NCI-H510A (cell line): ENCODE measurements at places on chromosomes 2 and 18.

DNA sequence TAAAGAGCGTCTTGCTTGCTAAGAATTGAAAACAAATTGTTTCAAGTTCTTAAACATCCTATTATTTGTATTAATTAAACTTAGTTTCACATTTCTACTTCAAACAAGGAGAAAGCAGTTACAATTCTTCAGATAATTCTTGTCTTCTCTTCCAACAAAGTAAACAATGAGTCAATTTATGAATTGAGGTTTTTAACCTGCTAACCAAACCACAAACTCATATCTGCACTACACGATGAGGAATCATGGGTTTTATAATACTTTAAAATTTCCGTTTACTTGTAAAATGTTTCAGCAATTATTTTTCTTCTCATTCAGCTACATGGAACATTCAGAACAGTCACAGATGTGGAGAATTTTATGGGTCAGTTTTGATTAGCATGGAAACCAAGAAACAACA, 114.2 kb downstream of the SPIRE1 start:
- no peak for DNase-seq

DNA sequence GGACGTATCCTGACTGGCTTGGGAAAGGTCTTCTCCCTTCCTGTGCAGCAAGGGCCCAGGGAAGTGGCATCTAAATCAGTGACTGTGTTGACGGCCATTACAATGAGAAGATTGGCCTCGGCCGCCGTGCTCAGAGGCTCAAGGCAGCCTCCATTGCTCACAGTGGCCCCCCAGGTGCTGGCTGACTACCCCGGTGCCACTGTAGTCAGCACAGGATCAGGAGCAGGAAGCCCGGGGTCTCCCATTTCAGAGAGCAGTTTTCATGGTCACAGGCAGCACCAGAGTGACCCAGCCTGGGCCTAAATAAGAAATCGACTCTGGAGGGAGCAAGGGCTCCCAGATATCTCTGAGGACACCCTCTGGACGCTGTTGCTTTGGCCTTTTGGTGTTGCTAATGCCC, 219.4 kb upstream of the ARL4C start:
- DNase-seq = no peak

GRCh38 chr2:67828066-67828465, 234.7 kb downstream of the C1D start:
- peak; percentile 49 for DNase-seq

- no peak for DNase-seq
These were observed 28.9 kb downstream of the ADI1 start for GRCh38 chr2:3490191-3491170.

DNA sequence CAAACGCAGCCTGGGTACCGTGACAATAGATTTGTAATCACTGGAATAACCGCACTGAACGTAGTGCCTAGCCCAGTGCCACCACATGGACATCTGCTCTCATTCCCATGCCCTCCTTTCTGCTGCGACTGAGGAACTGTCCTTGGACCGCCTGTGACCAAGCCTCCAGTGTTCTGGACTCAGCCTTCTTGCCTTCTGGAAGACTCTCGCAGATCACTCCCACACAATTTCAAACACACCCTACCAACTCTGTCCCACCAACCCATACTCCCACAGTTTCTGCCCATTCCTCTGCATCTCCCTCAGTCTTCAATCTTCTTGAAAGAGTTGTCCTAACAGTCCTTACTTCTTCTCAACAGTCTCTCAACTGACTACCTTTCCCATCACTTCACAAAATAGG, 2.1 kb downstream of the RNF149 start:
- no peak for DNase-seq

- DNase-seq = no peak
These were observed 541.7 kb upstream of the RAB6C start for GRCh38 chr2:129437725-129438124.

DNA sequence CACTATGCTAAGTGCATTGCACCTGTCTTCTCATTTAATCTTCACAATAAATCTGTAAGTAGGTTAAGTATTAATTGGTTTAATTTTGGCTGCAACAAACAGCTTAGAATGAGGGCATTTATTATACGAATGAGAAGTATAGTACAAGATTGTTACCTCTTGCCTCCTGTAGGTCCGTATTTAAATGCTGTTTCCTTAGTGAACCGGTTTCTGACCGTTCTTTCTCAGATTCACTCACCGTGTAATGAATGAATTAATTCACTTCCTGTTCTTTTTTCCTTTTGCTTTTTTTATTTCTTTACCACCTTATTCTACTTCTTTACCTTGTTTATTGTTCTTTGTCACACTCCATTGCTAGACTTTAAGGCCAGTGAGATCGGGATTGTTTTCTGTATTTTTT, 153.8 kb upstream of the RASGRP3 start:
- DNase-seq = no peak

- DNase-seq = no peak
These were observed 47.0 kb downstream of the RAPGEF4 start for GRCh38 chr2:172782506-172783164.

DNA sequence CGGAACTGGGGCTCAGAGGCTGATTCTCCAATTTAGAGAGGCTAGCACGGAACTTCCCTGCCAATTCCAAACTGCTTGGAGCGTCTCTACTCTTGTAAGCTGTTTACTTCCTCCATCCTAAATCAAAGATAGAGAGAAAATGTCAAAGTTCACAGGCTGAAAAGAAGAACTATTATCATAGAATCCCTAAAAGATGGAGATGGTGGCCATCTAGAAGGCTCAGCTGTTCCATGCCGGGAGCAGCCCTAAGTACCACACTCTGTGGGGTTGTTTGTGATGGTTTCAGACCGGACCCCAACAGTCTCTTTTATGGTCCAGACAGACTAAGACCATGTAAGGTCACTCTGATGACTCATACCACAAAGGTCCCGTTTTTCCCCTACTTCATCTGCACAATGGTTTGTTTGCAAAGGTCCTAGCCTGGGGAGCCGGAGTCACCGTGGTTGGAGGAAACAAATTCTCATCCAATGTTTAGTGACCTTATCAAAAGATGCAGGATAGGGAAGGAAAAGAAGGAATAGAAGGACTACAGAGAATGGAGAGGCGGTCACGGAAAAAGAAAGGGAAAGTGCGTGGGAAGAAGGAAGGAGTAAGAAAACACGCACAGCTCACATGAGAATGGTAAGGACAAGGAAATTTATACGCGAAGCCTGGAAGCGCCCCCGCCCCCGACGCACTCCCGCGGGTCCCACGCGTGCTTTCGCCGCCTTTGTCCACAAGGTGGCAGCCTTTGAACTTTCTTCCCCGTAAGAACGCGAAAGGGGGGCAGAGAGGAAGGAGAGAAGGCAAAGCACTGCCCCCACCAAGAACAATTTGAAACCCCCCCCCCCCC, 453 bp upstream of the ANTXR1 start:
- DNase-seq = peak; percentile 35

DNA sequence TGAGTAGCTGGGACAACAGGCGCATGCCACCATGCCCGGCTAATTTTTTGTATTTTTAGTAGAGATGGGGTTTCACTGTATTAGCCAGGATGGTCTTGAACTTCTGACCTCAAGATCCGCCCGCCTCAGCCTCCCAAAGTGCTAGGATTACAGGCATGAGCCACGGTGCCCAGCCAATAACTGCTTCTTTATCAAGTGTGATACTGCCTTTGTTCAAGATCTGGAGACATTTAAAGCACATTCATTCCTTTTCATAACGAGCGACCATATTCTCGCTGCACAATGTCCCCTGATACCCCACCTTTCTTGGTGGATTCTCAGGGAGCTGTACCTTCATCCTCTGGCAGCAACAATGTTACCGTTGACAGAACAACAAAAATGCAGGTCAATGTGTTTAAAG, 75.4 kb downstream of the PIEZO2 start:
- DNase-seq = no peak

GRCh38 chr2:197266477-197266876, 44.1 kb downstream of the ANKRD44 start:
- DNase-seq = no peak

DNA sequence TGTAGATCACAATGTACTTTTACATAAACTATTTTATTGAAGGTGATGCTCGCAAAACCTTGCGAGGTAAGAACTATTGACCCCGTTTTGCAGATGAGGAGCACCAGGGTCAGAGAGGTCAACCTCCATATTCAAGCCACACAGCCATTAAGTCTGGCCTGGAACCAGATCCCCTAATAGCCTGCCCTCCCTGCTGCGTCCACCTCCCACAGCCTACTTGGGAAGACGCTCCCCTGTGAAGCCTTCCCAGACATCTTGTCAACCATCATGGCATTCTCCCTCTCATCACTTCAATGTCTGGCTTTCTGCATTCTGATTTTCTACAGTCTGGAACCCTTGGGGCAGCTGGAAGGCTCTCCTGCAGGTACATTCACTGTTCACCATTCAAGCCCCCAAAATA, 101.0 kb downstream of the TTC32 start:
- no peak for DNase-seq

- DNase-seq = no peak
These were observed 273.8 kb downstream of the TRIB2 start for GRCh38 chr2:12990523-12990922.

DNA sequence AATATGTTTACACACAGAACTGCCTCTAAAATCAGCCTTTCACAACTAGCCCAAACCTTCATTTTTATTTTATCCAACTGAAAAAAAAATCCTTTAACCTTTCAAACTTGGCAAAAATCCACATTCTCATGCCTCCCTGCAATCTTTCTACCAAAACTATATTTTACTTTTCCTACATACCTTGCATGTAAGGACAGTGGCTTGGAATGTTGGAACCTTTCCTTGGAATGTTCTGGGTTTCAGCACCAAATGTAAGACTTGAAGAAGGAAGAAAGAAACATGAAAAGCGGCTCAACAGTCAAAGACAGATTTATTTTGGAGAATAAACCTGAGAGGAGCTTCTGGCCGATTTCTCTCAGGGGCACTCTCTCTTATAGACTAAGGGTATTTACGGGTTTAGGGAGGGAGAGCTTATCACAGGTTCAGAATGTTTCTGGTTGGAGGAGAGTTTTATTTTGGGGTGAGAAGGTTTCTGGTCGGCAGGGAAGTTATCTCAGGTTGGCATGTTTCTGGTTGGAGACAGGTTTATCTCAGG, 79.7 kb downstream of the RRM2 start:
- no peak for DNase-seq

- DNase-seq = no peak
These were observed 571.9 kb upstream of the CNTNAP5 start for GRCh38 chr2:123453046-123453700.

DNA sequence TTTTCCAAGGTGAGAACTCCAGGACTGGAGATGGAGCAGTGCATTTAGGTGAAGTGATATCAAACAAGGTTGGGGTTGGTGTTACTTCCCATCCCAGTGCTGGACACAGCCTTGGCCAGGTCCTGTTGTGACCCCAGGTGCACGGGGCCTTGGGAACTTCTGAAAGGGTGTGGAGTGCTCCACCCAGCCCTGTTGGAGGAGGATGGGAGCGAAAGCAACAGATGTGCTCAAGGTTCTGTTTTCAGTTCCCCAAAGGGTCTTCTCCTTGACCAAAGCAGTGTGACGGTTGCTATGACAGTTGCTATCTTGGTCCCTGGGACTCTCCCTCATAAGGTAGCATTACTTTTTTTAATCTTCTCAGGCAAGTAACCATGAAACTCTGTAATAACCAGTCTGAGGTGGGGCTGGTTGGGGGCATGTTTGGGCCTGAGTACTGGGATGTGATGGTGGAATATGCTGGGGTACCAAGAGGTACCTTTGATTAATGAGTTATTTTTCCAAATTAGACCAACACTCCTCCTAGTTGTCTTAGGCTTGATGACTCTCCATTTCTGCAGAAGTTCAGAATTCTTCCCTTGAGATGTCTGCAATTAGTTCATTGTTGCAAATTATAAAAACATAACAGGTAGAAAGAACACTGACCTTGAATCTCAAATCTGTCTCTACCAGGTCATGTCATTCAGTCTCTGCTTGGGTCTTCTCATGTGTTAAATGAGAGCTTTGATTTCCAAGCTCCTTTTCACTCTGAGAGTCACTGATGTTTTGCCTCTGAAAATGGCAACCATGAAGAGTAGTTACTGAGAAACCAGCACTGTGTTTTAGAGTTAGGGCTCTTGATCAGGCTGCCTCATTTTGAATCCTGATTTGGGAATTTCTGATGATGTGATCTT, 154.5 kb downstream of the RPIA start:
- no peak for DNase-seq

- DNase-seq = no peak
These were observed 4.4 kb downstream of the C2orf92 start for GRCh38 chr2:97673915-97674283.

DNA sequence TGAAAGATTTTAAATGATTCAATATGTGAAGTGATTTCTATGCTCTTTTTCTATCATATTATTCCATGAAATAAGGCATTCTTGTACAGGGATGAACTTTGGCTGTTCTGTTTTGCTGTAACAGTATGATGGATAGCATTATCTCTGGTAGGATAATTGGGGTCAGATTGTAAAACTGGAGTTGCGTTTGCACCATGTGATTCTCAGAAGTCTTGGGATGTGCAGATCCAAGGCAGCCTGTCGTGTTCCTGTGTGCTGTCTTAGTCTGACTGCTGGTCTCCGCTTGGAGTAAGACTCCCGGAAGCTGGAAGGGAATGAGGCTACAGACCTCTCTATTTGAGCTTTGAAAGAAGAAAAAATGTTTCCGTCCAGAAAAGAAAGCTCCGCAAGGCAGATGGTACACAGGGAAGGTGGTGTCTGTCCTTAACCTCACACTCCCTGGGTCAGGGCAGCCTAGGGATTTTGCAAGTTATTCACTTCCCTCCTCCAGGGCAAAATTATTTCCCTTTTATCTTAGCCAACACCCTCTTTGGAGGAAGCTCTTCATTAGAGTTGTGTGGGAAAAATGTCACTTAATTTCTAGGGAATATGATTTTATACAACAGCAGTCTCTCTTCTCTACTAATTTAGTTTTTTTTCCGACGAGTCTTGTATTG, 250.6 kb downstream of the PTPRM start:
- DNase-seq = no peak

- peak; percentile 31 for DNase-seq
These were observed 166.9 kb downstream of the MSH2 start for GRCh38 chr2:47569658-47570475.

DNA sequence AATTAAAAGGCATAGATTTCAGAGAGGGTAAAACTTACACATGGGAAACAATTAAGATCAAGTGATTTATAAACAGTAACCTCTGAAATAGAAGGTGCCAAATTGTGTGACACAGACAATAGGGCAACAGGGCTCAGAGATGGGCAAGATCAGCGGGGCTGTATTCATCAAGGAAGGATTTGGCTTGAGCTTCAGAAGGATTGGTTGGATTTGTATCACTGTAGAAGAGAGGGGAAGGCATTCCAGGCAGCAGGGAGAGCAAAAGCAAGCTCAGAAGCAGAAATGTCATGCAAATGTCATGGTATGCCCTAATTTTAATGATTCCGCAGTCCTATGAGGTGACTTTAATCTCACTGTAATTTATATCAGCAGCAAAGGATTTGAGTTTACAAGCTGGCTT, 415.0 kb upstream of the NRP2 start:
- no peak for DNase-seq

- DNase-seq = no peak
These were observed 437.6 kb downstream of the DPP10 start for GRCh38 chr2:114880046-114880445.

GRCh38 chr2:187299122-187299906, 148.7 kb downstream of the CALCRL start:
- DNase-seq = no peak

DNA sequence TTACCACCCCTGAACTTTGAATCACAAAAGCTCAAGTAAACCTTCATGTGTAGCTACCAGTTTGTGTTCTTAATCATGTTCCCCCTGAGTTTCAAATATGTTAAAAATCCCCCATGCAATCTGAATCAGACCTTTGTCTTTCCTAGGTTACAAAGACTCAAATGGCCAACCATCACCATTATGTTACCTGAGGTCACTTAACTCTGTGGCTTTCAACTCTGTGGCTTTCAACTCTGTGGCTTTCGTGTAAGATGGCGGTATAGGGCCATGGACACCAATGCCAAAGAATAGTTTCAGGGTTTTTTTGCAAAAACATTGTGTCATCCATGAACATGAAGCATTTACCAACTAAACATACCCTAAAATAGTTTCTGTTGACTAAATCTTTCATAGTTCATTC, 6.7 kb downstream of the ERMN start:
- no peak for DNase-seq
